Ovary (tissue), 10 donors: ENCODE measurements at places on chromosomes 2 and 18. TPM values are rescaled to one million over a fixed set of nuclear protein-coding genes. Genes with fewer than 3 reads are reported as not detected.

DNA sequence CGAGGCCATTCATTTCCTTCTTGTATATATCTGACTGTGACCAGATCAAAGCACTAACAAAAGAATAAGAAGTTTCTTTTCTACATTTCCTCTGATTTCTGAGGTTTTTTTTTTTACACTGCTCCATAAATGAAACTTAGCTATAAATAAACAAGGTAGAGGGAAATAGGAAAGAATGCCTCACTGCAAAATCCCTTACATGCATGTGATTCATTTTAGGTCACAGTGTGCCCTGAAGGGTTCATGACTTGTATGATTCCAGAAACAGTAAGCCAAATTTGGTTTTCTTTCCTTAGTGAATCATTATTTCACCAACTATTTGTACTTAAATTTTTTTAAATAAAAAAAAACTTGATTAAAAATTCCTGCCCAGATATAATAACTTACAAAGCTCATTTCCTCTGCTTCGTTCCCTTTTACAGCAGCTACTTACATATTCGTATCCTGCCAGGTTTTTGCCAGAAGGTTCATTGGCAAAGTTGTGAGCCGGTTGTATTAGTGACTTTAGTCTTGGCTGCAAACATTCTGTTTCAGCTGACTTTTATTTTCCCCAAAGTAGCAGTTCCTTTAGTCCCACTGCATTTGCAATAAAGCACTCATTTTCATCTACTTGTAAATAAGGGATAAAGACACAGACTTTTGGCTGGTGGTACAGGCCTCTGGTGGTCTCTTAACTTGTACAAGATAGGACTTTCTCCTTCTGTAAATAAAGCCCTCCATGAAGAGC, 58.6 kb downstream of the LRP2 start:
- no peak overlapping the region for H3K4me3 ChIP-seq
- no peaks in the 10 kb centered on the region for H3K27me3 ChIP-seq
- no peaks in the 10 kb centered on the region for H3K36me3 ChIP-seq
- H3K4me1 ChIP-seq = no peaks in the 10 kb centered on the region
- H3K27ac ChIP-seq = no peak overlapping the region
- DNase-seq = no peak

DNA sequence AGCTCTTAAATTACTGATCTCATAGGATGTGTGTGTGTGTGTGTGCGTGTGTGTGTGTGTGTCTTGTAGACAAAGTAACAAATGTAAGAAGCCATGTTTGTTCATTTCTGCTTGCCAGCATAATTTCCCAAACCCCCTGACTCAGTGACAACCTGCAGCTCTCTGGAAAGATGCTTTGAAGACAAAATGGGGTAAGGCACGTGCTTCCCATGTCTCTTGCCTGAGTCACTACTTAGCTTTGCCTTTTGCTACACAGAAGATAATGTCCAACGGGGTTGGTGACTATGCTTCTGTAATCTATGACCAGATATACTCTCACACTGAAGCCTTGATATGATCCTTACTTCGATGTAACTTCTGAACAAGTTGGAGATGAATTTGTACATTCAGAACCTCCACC, 332.0 kb downstream of the SLC4A3 start:
- no peaks in the 10 kb centered on the region for H3K36me3 ChIP-seq
- DNase-seq = no peak
- no peaks in the 10 kb centered on the region for H3K4me1 ChIP-seq

GRCh38 chr18:33132657-33133056, 307.9 kb downstream of the CCDC178 start:
- H3K27ac ChIP-seq = no peak overlapping the region
- DNase-seq = no peak
- H3K4me3 ChIP-seq = no peak overlapping the region

- H3K27me3 ChIP-seq = no peaks in the 10 kb centered on the region
- no peak overlapping the region for H3K27ac ChIP-seq
- H3K4me3 ChIP-seq = no peak overlapping the region
- H3K36me3 ChIP-seq = no peaks in the 10 kb centered on the region
- peaks cover 2% of the 10 kb centered on the region for H3K4me1 ChIP-seq
- DNase-seq = no peak
Observed at GRCh38 chr2:138280999-138281695, 220.4 kb upstream of the SPOPL start.

DNA sequence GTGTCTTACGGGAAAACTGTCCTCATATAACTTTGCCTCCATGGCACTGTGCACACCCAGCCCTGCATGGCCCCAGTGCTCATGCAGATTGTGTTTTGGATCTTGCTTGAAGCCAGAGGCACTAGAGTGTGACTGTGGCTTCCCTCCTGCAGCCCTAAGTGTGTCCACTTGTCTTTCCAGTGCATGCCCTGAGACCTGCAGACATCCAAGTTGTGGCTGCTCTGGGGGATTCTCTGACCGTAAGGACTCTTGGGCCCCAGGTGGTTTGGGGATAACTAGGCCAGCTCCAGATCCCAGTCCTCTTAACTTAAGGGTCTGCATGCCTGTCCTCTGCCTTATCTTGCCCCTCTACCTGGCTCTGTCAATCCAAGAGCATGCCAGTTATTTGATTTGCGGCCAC, 96.6 kb downstream of the PLB1 start:
- peaks cover 7% of the 10 kb centered on the region for H3K4me1 ChIP-seq
- H3K27ac ChIP-seq = no peak overlapping the region
- H3K36me3 ChIP-seq = no peaks in the 10 kb centered on the region
- no peaks in the 10 kb centered on the region for H3K27me3 ChIP-seq
- DNase-seq = no peak
- H3K4me3 ChIP-seq = no peak overlapping the region

GRCh38 chr2:233174137-233174536, 77.3 kb upstream of the ATG16L1 start:
- no peak overlapping the region for H3K4me3 ChIP-seq
- H3K27me3 ChIP-seq = no peaks in the 10 kb centered on the region
- H3K27ac ChIP-seq = no peak overlapping the region
- no peaks in the 10 kb centered on the region for H3K36me3 ChIP-seq
- DNase-seq = no peak
- H3K4me1 ChIP-seq = no peaks in the 10 kb centered on the region

GRCh38 chr2:238369591-238370040, 49.3 kb downstream of the TRAF3IP1 start:
- DNase-seq = no peak
- no peaks in the 10 kb centered on the region for H3K27me3 ChIP-seq
- H3K4me3 ChIP-seq = no peak overlapping the region

DNA sequence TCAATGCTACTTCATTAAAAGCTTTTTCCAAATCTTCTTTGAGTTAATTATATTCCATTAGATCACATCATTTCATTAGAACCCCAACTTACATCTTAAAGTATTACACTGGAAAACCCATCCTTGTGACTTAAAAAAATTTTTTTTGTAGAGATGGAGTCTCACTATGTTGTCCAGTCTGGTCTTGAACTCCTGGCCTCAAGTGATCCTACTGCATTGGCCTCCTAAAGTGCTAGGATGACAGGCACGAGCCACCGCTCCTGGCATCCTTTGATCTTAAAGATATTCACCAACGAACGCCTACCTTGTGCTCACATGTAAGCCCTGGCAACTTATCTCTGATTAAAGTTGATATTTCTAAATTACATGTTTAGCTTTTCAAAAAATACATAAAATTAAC, 6.7 kb downstream of the LAPTM4A start:
- no peak overlapping the region for H3K4me3 ChIP-seq
- H3K27ac ChIP-seq = no peak overlapping the region
- H3K4me1 ChIP-seq = peaks cover 19% of the 10 kb centered on the region

GRCh38 chr2:197782126-197782525, 3.0 kb downstream of the BOLL start:
- H3K4me1 ChIP-seq = peaks cover 5% of the 10 kb centered on the region
- H3K27ac ChIP-seq = no peak overlapping the region
- H3K27me3 ChIP-seq = no peaks in the 10 kb centered on the region
- no peak for DNase-seq
- H3K4me3 ChIP-seq = no peak overlapping the region
- no peaks in the 10 kb centered on the region for H3K36me3 ChIP-seq

Gene ZNF804A
- not detected for total RNA-seq

Gene CCDC178
- 3.2 TPM for total RNA-seq

Gene REEP1
- total RNA-seq = 3.8 TPM

Gene SFTPB
- 15.4 TPM for total RNA-seq

Gene SNRNP27
- total RNA-seq = 69.0 TPM
